ENCODE measurements at places on chromosomes 2 and 18.

GRCh38 chr18:35624146-35624545, 42.6 kb downstream of the GALNT1 start:
- DNase-seq: no peak

GRCh38 chr18:45245091-45245511, 370.2 kb upstream of the SLC14A2 start:
- no peak for DNase-seq

- DNase-seq: no peak
Measured at GRCh38 chr2:233845301-233846060, 8.9 kb downstream of the HJURP start.

DNA sequence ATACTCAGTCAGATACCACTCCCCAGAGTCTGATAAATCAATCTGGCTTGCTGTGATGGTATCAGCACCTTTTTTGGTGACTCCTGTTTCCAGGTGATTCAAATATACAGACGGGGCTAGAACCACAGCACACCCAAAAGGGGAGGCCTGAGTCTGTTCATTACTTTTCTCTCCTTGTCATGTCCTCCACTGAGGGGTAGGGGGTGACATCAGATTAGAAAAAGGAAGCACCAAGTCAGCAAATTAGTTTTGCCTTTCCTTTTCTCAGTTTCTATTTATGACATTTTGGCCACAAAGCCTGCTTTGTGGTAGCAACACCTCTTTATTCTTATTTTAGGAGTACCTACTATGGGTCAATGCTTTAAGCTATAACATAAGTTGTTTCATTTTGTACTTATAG, 127.4 kb downstream of the CCDC102B start:
- no peak for DNase-seq

- no peak for DNase-seq
Measured at GRCh38 chr2:105307962-105308361, 21.6 kb downstream of the TGFBRAP1 start.

- DNase-seq: no peak
Measured at GRCh38 chr2:221775096-221775495, 203.0 kb upstream of the EPHA4 start.

DNA sequence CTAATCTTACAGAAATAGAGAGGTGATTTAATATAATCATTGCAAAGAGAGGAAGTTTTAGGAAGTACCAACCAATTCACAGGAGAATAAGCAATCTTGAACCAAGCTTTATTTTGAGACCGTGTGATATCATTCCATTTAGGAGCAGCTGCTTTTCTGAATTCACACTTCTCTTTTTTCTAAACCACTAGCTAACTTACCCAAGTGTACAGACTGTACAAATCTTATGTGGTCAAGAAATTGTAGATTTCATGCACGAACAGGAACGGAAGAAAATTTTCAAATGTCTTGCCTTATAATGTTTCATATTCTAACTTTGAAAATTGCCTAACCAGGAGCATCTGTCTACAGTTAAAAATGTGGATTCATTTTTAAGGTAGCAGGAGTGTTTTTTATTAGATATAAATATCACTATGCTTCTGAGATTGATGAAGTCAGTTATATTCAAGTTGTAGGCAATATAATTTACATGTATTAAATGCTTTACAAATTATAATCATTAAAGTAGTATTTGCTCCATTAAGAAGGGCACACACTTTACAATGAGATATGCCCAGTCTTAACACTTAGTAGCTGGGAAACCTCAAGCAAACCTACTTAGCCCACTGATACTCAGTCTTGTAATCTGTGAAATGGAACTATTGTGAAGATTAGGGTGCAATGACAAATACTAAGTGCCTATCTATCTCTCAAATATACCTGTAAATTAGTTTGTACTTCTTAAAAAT, 302.2 kb upstream of the STON1 start:
- no peak for DNase-seq
